Kasumi-1 (cell line): ENCODE measurements at places on chromosomes 2 and 18.

DNA sequence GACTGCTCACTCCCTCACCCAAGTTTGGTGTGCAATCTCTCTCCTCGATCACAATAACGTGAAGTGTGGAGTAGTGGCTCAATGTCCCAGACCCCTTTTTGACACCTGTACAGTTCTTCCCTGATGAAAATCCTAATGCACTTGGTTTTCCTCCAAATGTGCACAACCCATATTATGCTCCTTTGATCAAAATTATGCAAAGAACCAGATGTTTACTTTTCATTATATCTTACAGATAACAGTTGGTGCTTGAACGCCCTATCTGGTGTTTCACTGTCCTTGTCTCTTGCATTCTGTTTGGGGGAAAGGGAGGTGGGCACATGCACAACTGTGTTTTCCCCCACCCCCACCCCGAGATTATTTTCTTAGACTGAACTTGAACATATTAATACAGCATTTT lies 85.0 kb upstream of the CREB1 start:
- no peak for DNase-seq

- no peak for DNase-seq
Observed at GRCh38 chr2:1865716-1866234, 121.5 kb upstream of the PXDN start.

DNA sequence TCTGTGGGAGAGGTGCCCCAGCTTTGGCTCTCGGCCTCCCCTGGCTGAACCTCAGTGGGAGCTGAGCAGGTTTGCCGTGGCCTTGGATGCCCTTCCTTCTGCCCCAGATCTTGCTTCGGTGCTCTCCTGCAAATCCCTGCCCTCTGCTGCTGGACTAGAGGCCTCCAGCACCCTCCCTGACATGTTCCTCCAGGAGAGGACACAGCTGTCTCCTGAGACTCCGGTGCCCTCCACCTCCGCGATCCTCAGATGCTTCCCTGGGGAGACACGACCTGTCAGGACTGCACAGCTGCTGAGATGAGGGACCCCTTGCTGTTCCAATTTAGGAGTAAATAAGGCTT lies 7.3 kb upstream of the NT5DC4 start:
- no peak for DNase-seq

DNA sequence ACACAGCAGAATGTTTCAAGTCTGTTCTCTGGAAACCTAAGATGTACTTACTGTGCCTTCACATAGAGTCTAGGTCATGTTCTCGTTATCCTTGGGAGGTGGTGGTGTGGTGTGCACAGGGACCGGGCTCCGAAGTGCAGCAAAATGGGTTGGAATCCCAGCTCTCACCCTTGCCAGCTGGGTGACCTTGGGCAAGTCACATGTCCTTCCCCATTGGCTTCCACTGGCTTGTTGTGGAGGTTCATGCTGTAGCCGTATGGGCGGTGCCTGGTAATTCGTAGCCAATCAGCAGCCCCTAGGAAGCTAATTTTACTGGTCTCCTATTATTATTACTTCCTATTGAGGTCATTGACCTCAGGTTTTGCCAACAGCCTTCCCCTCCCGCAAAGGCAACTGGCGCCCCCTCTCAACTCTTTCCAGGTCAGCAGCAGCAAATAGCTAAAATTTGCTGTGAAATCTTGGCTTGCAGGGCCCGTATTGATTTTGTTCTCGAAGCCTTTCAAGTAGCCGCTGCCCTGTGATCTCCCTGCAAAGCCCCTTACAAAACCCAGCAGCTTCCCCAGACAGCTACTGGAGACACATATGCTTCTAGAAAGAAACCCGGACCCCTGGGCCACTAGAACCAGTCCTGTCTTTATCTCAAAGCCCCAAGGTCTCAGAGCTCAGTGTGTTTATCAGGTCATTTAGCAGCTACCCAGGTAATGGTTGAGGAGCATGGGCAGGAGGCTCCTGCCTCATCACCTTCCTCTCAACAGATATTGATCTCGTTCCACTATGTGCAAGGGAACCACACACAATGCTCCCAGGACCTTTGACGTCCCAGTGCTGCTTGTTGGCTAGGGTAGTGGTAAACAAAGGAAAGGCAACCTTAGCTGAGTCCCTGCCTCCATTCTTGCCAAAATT lies 66.5 kb upstream of the SLC1A4 start:
- DNase-seq = no peak

GRCh38 chr2:198144660-198145059 lies 340.3 kb downstream of the PLCL1 start:
- DNase-seq = no peak

- DNase-seq = no peak
Observed at GRCh38 chr2:179525340-179525739, 260.7 kb upstream of the SESTD1 start.

GRCh38 chr2:111071600-111072171 lies 49.0 kb upstream of the BCL2L11 start:
- no peak for DNase-seq

- no peak for DNase-seq
Observed at GRCh38 chr2:215356334-215356947, 44.6 kb downstream of the ATIC start.

DNA sequence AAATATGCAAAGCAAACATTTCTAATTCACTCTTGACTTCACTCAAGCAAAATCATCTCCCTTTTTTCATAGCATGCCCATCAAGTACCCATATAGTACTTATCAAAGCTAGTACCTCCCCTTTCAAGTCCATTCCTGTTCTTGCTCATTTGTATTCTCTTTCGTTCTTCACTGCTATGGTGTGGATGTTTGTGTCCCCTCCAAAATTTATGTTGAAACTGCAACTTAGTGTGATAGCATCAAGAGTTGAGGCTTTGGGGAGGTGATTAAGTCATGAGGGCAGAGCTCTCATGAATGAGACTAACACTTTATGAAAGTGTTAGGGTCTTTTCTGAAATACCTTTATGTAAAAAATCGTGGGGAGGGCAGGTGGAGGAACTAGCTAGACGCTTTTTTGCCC lies 52.9 kb downstream of the RNU4ATAC start:
- no peak for DNase-seq

DNA sequence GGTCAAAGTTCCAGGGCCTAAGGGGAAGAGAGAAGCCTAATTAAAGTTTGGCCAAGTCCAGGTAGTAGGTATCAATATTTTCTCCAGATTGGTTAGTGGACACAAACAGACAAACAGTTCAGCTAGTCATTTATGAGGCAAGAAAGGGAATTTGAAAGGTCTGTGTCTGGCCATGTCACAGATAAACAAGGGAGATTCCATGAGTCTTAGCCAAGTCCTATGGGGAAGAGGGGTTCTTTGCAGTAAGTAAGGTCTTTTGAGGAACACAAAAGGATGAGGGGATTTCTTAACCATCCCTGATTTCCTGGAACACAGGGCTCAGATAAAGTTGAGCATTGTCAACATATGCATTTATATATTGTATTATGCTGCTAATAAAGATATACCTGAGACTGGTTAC lies 310.8 kb downstream of the PLCL1 start:
- no peak for DNase-seq

DNA sequence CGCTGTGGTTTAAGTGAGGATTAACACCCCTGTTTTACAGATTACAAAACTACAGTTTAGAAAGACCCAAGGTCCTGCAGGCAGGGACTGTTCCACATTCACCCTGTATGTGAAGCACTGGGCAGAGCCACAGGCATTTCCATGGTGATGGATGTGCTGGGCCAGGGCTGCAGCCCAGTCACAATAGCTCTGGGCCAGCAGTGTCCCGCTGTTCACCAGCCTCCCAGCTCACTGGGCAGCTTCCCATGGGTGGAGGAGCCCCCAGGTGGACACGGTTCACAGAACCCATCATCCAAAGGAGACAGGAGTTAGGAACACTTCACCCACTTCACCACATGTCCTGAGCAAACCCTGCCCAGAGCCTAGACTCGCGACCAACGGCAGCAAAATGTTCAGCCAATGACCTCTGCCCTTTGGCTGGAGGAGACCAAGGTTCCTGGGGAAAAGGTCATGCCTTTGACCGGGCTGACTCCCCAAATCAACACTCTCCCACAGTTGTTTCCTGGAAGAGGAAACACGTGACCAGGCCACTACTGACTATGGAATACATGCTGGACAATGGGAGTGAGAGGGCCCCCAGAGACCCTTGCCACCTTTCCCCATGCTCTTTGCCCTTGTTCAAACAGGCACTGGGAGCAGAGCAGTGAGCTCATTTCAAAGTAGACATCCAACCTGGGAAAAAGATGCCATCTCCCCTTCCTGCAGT lies 28.0 kb upstream of the SLC35F6 start:
- no peak for DNase-seq

GRCh38 chr2:238852206-238852869 lies 4.5 kb downstream of the TWIST2 start:
- DNase-seq = no peak

- DNase-seq = no peak
Observed at GRCh38 chr18:49461602-49461977, 1.1 kb upstream of the DYM start.

DNA sequence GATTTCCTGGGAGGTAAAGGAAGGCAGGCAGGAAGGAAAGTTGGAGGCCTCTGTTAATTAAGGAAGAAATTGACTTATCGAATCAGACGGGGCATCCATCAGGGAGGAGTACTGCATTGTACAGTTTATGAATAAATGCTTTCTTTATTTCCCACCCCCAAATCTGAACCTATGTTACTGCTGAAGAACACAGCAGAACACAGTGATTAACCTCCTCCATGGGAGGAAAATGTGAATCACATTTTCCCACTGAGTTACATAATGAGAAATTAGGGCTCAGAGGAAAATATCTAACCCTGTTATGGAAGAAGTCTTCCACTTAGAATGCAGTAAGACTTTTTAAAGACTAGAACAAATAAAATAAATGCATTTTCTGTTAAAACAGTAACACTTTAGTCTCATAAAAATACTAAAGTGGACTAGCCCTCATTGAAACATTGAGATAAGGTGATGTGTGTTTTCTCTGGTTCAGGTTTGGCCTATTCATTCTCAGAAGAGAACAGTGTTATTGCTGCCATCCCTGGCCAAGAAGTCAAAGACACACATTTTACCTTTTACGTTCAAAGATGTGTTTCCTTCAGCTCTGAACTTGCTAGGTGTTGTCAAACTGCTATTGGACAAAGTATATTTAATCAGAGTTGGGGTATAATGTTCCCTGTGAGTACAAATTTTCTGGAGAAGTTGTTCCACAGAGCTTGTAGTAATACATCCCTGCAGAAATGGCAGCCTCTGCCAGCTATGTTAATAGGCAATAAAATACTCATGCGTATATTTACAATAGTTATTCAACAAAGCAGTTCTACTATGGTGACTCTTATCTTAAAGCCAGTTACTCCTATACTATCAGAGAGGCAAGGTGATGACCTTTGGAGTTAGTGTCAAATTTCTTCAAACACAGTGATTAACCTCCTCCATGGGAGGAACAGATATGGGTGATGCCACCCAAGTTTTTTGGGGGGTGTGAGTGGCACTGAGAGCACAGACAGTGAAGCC lies 11.1 kb downstream of the DNAH6 start:
- DNase-seq = no peak

GRCh38 chr18:42784632-42785031 lies 330.9 kb downstream of the RIT2 start:
- no peak for DNase-seq

DNA sequence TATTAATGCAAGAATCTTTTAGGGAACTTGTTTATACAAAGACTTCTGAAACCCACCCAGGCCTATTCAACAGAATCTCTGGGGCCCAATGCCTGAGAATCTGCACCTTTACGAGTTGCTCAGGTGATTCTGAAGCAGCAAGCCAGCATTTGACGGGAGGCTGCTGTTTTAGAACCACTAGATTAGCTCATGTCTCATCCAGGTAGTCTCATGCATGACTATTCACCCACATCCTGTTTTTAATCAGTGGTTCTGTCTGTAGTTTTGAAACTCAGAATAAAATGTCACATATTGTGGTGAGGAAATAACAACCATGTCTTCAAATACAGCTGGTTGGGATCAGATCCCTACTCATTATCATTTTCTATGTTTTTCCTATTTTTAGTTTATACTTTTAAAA lies 39.5 kb downstream of the CYTIP start:
- DNase-seq = peak; percentile 18

DNA sequence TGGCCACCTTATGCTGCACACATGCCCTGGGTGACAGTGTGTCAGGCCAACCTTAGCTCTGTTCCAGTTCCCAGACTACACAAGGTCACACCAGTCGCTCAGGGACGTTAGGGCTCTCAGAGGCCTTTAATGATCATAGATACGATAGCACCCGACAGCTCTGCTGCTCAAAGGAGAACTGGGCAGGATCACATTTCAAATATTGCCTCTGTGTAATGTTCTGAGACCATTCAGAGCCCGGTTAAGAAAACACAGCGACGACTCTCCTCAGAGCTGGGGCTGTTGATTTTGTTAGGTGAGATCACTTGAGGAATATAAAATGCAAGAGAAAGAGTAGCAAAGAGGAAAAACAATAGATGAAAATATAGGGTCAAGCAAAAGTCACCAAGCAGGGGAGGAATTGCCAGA lies 166.6 kb upstream of the TANK start:
- DNase-seq = no peak

- no peak for DNase-seq
Observed at GRCh38 chr2:112836163-112836560, 417 bp downstream of the IL1B start.

GRCh38 chr2:23696752-23697045 lies 230.2 kb downstream of the ATAD2B start:
- no peak for DNase-seq

- no peak for DNase-seq
Observed at GRCh38 chr2:238389988-238390589, 36.6 kb upstream of the ASB1 start.

GRCh38 chr2:121662656-121663055 lies 13.4 kb upstream of the CLASP1 start:
- no peak for DNase-seq

DNA sequence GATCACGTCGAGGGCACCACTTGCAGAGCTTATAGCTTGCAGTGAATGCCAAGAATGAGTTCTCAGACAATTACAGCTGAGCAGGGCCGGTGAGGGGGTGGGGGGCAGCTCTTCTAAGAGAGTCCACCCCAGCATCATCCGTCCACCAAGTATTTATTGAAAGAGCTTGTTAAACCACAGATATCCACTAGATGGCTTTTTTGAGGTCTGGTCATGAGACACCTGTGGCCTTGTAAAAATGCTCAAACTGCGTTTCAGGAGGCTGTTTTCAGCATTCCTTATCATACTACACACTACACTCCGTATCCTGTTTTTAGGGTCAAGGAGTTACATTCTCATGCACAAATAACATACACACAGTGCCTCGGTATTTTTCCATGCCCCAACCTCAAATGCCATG lies 51.5 kb downstream of the DNAJC10 start:
- peak; percentile 10 for DNase-seq
